ENCODE measurements at places on chromosomes 5 and 9.

- DNase-seq, result no peak
Measured at GRCh38 chr5:28903643-28904042, 1865.3 kb upstream of the CDH9 start.

GRCh38 chr5:111756581-111757354 is at the start of gene NREP:
Gene NREP, minus strand, starts transcription at chr5:111757194. Its CDS starts 1,422 bp downstream, at chr5:111755772.
- DNase-seq, result peak; percentile 71

GRCh38 chr5:10563110-10563944 is 543 bp upstream of the ANKRD33B start:
- no peak for DNase-seq

- DNase-seq, result no peak
Measured at GRCh38 chr9:91144769-91145168, 216.9 kb downstream of the AUH start.

- no peak for DNase-seq
Measured at GRCh38 chr5:138467711-138468132, 2.4 kb downstream of the EGR1 start.

DNA sequence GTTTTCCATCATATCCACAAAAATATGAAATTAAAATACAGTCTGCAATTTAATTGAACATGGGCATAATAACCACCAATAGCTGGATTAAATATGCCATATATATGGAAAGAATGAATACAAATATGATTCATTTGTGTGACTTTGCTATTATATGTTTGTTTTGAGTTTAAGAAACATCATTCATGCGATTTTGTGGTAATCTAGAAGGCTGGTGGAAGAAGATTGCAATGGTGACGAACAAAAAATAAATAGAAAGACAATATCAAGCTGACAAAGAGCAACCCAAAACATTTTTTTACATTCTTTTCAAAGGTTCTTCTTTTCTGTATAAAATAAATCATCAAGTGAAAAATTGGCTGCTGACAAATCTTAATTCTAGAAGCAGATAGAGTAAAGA is 610.0 kb downstream of the MAT2B start:
- DNase-seq, result no peak

DNA sequence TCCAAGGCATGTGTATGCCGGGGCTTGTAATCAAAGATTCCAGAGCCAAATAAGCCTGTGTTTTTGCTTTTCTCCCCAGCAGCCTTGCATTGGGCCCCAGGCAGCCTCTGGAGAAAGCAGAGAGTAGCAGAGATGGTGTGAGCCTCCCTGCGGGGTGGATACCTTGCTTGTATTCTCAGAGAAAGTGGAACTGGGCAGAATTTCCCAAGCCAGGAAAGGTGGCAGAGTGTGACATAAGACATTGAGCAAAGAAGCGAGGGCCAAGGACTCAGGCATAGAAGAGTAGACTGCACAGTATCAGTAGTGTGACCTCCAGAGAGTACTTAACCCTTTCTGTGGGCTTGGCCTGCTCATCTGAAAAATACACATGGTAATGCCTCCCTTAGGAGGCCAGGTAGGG is 1.6 kb upstream of the GSN start:
- DNase-seq, result no peak

DNA sequence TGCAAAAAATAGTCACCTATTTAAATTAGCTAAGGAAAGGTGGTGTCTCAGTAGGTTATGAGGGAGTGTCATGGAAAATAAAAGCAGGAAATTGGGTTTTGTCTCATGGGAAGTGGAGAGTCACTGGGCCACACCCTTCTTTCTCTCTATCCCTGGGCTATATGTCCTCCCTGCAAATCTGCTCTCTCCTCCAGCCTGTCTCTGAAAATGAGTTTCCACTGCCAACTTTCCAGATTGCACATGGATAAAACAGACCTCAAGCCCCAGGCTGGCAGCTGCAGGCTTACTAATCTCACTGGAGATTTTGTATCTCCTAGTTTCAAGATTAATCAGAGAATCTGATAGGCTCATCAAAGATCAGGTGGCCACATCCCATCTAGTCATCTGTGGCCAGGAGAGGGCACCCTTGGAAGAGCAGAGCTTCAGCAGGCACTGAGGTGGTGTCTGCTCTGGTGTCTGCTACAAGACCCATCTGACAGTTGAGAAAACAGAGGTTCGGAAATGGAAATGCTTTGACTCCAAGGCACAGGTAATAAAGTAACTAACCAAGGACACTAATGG is 178.9 kb downstream of the MSX2 start:
- DNase-seq, result no peak

DNA sequence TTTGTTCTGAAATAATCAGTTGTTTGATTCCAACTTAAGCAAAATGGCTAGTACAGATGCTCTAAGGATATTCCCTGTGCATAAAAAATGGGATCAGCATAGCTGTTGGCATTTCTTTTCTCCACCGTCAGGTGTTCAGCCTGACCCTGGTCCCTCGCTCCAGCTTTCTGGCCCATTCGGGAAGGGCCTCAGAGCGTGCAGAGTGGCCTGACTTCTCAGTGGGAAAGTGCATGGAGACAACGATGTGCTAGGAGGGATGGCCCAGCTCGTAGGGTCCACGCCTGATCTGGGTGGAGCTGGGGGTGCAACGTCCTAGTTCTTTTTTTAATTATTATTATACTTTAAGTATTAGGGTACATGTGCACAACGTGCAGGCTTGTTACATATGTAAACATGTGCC is 319.1 kb upstream of the IRX4 start:
- DNase-seq, result no peak

- no peak for DNase-seq
Measured at GRCh38 chr5:135135530-135136226, 101.7 kb upstream of the PITX1 start.

- no peak for DNase-seq
Measured at GRCh38 chr9:93107151-93107824, 11.3 kb downstream of the CARD19 start.

- peak; percentile 89 for DNase-seq
Measured at GRCh38 chr5:112160652-112161391, 258.3 kb downstream of the EPB41L4A start.

DNA sequence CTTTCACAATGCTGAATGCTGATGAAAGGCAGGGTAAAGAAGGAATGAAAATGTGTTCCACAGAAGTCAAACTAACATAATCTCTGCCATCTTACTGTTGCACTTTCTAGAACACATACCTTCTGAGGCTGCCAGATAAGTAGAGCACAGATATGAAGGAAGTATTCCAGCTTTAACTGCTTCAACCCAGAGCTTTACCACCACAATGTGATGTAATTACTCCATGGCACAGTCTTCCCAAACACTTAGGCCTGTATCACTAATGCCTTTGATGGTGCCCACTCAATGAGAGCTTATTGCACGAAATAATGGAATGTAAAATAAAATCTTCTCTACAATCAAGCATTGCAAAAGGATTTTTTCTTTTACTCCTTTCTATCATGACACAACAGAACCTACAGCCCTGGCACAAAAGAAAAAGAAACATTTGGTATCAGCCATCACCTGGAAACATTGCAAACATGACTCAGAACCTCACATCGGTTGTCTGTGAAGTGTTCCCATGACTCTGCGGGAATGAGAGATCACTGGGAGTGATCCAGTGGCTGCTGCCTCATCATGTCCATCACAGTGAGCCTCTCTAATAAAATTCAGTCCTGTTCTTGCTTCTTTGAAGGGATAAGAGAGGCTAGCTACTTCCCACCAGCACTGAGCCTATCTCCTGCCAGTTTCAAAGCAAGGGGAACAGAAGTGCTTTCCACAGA is 385.8 kb downstream of the EFNA5 start:
- no peak for DNase-seq

DNA sequence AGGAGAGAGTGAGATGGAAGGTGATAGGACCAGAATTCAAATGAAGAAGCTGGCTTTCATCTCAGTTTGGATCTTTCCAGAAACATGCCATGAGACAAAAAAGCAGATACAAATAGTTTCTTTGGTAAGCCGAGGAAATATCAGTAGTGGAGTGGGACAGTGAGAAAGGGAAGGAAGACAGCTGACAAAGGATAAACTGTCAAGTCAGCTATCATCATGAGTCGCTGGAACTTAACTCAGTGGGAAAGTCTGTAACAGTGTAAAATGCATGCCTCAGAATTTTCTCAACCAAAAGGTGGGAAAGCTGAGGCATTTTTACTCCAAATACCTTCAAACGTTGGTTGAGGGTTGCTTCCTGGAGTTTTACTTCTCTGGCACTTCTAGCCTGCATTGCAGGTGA is 129.8 kb downstream of the PLPPR1 start:
- no peak for DNase-seq

- DNase-seq, result no peak
Measured at GRCh38 chr5:170466988-170467707, 36.7 kb upstream of the KCNIP1 start.

- DNase-seq, result no peak
Measured at GRCh38 chr5:143678148-143678905, 133.6 kb upstream of the HMHB1 start.

- DNase-seq, result no peak
Measured at GRCh38 chr5:342501-343460, 21.3 kb downstream of the AHRR start.

DNA sequence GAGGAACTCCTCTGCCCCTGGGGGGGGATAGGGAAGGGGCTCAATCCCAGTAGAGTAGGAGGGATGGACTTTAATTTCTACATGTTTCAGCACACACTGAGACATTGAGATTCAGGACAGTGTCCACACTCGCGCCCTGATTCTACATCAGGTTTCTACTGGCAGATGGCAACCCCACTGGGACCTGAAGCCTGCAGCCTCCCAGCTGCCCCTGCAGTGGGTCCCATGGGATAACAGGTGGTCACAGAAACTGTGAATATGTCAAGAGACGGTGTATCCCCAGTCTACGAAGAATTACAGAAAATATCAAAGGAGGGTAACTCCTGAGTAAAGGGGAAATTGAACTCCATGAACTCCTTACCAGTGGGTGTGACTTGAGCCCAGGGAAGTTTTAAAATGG is 2.4 kb upstream of the TERT start:
- DNase-seq, result no peak

DNA sequence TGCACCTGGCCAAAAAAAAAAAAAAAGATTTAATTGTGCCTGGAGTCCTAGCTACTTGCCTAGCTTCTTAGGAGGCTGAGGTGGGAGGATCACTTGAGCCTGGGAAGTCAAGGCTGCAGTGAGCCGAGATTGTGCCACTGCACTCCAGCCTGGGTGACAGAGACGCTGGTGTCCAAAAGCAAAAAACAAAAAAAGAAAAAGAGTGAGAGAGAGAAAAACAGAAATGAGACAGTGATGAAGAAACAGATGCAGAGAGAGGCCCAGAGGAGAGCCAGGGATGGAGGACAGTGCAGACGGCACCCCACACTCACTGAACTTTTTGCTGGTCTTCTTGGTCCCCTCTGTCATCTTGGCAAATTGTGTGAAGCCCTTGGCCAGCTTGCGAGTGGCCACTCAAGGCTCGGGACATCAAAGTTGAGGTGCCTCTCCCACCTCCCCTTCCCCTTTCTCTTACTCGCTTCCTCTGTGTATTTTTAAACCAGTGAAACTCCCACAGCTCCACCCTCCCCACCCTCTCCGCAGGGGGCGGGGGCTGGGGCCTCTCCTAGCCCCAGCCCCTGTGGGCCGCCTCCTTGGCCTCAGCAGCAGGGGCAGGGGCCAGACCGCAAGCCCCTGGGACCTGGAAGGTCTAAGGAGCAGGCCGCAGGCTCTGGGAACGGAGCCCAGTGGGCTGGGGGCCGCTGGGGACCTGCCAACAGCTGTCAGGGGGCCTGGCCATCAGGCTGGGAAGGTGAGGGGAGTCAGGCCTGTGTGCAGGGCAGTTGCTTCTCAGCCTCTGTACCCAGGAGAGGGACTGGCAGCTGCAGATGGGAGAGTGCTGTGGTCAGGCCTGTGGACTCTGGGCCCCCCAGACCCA is at the start of gene SH2D3C:
SH2D3C (minus strand) TSS at position 387 of the 856 bp plus-strand sequence; CDS start at position 348, 39 bp downstream.
- DNase-seq, result no peak

DNA sequence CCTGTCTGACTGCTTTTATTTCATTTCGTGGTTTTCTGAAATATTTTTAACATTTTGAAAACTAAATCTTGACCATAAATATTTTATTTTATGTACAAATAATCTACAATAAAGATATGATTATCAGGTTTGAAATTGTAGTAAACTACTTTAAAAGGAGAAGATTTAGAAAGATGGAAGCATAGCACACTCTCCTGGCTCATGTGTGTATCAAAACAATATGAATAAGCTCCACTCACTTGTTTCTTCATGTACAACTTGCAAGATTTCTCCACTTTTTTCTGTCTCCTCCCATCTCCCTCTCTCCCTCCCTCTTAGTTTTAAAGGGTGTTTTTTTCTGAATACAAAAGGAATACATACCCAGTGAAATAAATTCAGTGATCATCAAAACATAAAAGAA is 15.4 kb upstream of the VPS13A start:
- no peak for DNase-seq

- no peak for DNase-seq
Measured at GRCh38 chr5:470961-471749, 28.2 kb downstream of the EXOC3 start.

GRCh38 chr5:149421834-149422233 is 42.7 kb upstream of the IL17B start:
- DNase-seq, result no peak

DNA sequence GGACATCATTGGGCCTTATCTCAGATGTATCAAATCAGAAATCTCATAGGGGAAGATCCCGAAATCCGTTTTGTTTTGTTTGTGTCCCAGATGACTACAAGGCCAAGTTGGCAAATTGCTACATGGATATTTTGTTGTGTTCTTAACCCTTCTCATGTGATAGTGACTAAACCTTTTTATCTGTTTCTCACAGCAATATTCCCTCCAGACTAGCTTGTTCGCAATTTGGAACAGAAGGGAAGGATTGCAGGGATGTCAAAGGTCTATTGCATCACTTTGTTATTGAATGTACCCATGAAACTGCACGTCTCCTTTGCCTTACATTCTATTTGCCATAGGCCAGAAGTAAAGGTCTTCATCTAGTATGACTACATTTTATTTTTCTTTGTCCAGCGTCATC is 453.9 kb downstream of the NFIB start:
- DNase-seq, result no peak

GRCh38 chr5:1792842-1793266 is 6.8 kb downstream of the MRPL36 start:
- DNase-seq, result no peak

DNA sequence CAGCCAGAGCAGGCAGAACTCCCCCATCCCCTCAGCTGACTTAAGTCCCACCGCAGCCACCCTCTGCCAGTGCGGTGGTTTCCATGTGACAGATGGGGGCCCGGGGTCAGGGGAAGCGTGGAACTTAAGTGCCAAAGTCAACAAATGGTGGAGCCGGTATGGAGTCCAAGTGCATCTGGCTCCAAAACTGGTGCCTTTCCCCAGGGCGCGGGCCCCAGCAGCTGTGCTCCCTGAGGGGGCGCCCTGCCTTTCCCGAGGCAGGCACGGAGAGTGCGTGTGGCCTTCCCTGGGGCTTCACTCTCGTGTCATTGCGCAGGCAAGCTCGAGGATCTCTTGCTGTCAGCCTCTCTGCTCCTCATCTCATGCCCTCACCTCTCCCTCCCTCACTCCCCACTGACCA is 33.8 kb downstream of the SLC46A2 start:
- DNase-seq, result no peak

- no peak for DNase-seq
Measured at GRCh38 chr5:59158165-59158564, 575.3 kb downstream of the RAB3C start.

All from GOT3 (cell line).